Activated CD8-positive, alpha-beta memory T cell treated with anti-CD3 and anti-CD28 coated beads for 48 hours (primary cell): ENCODE measurements at places on chromosomes 3 and 15.

DNA sequence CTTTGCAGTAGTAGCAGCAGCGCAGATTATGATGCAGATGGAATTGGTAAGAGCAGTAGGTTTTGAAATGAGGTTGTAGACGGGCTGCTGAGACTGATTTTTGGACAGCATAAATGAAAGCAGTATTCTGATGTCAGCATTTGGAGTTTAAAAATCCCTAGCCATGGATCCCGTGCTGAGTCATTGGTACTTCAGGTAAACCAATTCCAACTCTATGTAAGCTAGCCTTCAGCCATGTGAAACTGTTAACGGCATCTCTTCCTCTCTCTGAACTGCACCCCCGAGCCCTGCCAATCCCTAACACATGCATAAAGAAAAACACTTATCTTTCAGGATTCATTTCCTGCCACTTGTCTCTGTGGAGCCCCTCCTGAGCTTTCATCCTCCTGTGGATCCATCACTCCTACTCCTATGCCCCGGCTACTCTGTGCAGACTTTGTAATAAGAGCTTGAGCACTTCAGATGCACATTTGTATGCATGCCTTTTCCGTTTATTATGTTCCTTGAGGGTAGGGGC is 119.0 kb downstream of the AKAP13 start:
- DNase-seq: no peak

DNA sequence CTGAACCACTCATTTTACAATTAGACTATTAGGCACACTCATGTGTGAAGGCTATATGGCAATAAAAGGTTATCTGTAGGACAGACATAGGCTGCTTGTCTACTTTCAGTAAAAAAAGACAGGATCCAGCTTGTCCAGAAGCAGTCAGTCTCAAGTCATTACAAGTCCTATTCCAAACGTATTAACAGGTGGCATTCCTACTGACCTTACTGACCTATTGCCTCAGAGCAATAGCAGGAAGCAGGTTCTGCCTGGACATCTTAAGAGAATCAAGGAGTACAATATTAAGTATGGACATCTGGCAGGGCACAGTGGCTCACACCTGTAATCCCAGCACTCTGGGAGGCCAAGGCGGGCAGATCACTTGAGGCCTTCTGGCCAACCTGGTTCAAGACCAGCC is 7.0 kb downstream of the CMTM6 start:
- DNase-seq: no peak

DNA sequence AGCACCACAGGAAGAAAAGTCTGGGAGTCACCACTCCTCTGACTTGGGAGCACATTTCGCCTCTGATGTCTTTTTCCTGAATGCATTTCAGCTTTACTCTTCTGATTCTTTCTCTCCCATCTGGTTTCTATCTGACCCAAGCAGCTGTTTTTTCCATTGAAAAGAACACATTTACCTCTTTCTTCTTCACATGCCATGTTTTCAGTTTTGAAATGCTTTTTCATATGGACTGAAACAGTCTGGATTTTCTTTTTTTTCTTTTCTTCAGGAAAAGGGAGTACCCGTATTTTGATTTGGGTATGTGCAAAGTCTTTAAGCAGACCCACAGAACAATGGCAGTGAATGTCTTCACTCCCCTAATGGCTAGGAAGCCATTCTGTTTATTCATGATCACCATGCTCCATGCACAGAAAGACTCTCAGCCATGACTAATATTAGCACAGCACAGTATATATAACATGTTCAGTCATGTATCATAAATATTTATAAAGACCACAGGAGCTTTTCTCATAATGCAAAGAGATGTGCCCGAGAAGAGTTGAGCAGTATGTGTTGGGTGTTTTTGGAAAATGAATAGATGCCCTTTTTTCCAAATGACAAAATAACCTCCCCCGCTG is 82.7 kb upstream of the LRIG1 start:
- DNase-seq: no peak

DNA sequence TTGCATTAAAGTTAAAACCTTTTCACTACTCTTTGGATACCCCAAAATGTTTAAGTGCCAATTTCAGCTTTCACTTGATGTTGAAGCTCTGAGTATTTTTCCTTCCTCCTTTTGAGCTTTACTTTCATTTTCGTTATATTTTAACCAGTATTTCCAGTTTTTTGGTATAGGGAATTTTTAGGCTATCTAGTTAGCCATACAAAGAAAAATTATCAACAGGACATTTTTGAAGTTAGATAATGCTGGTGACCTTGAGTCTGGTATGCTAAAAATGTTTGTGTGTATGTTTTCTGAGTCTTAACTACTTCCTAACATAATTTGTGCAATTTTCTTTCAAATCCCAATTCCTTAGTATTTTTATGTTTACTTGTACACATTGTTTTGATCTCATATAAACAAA is 284.8 kb downstream of the OTOL1 start:
- DNase-seq: no peak

DNA sequence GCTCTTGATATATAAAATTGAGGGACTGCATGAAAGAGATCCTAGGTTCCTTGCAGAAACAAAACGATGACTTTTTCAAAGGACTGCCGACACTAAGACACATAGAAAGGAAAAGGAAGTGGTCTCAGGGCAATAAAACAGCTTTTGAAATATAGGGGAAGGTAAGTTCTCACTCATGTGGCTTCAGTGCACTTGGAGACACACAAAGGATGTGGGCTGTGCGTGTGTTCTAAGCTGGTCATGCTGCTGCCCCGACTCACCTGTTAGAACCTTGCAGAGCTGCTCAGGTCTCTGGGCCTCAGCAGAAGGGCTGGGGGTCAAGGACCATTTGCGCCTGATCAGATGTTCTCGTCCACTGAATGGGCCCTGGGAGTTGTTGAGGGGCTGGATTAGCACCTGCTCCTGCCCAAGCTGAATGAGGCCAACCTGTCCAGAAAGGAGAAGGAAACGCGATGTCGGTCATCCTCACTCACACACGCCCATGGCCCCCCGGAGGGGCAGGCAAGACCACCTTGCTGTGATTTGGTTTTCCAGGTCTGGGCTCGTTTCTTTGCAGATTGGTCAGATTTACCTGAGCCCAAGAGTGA is 11.1 kb downstream of the ADAMTS17 start:
- no peak for DNase-seq

GRCh38 chr3:77427528-77427927 is 387.6 kb downstream of the ROBO2 start:
- no peak for DNase-seq

DNA sequence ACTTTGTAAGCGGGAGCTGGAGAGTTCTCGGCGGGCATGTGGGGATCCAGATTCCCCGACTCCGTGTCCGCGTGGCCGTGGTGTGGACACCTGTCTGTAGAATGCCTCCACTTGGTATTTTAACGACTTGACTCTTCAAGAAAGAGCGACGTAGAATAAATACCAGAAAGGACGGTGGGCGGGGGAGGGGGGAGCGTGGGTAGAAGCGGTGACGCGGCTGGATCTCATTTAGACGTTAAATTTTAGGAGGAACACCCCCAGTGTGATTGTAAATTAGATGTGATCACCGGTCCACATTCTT is 620 bp upstream of the PYGO1 start:
- DNase-seq: no peak

DNA sequence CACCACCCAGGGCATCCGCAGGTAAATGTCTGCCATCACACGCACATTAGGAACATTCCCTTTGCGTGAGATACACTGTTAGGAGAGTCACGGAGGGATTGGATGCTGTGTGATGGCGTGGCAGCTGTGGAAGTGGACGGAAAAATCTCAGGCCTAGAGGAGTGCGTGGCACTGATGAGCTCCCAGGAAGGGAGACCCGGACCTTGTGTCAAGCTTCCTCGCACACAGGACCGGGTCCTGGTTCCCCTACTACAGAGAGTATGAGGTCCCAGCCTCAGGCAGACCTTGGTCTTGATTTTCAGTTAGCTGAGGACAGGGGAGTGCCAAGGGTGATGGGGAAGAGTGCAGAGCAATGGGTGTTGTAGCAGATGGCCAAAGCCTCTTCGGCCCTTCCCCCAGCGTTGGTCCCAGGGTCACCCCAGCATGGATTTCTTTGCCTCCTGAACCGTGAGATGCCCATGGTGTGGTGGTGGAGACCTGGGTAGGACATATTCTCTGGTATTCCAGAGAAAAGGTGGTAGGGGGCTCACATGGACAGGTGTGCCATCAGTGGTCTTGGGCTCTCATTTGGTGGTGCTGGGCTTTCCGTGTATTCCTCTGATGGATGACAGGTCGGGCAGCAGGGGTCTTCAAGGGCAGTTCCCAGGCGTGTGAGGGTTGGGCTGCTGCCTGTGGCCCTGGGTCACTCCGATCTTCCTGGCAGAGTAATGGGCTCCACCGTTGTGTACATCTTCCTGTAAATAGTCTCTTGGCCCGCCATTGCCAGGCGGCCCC is 105.1 kb downstream of the SNRPN start:
- no peak for DNase-seq

DNA sequence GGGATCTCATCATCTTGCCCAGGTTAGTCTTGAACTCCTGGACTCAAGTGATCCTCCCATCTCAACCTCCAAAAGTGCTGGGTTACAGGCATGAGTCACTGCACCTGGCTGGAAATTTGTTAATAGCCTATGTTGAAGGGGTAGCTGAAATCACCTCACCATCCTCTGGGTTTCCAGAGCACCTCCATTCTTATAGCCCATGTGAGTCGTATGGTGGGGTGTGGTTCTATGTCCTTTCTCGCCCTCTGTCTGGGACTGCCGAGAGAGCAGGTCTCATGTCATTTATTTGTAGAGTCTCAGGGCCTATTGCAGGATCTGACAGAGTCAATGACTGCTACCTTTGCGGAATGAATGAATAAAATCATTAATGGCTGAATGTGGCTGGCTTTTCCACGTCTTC is 20.9 kb downstream of the CEMIP start:
- no peak for DNase-seq

DNA sequence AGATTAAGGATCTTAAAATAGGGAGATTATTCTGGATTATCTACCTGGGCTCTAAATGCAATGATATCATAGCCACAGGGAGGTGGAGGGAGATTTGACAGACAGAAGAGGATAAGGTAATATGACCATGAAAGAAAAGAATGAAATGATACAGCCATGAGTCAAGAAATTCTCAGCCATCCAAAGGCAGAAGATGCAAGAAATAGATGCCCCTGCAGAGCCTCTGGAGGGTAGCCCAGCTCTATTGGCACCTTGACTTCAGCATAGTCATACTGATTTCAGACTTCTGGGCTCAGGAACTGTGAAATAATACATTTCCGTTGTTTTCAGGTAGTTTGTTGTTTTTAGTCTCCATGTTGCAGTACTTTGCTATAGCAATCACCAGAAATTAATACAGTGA is 31.9 kb upstream of the FOXB1 start:
- no peak for DNase-seq
